AG04449 (cell line): ENCODE measurements at places on chromosomes 3 and 15.

DNA sequence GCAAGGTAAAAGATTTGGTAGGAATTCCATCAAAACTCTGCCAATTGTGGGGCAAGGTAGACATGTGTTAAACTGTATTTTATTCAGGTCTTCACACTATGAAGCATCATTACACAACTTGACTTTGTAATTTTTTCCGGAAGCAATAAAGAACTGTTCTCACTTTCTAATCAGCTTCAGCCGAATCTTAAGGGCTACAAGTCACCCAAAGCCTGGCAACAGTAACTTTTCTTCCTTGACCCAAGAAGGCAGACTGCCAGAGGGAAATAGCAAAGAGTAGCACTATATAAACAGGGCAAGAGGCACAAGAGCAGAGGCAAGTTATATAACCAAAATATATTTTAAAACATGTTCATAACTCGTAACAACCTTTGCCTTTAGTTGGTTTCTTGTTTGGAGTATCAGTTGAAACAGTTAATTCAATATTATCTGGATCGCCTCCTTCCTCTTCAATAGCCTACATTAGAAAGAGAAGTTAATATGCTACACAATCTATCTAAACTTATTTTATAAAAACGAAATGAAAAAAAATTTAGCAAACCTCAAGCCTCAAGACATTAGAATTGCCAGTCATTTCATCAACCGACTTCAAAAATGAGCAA is 1.4 kb downstream of the SLTM start:
- DNase-seq, result no peak

DNA sequence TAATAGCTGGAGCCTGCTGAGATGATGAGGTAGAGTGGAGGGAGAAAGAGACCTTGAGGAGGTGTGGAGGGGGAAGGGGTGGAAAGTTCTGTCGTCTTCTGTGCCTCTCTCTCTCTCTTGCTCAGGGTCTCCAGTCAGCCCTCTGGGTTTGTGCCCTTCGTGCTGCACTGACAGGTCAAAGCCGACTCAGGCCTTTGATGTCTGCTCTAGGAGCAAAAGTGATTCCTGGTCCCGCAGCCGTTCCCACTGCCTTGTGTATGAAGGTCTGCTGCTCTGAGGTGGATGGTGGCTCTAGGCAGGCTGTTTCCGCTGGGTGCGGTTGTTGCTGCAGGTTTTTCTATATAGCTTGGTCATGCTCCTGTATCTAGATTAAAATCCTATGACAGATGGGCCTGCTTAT is 89.4 kb downstream of the IGF1R start:
- no peak for DNase-seq

GRCh38 chr3:66297900-66298299 is 77.1 kb downstream of the SLC25A26 start:
- peak; percentile 57 for DNase-seq

DNA sequence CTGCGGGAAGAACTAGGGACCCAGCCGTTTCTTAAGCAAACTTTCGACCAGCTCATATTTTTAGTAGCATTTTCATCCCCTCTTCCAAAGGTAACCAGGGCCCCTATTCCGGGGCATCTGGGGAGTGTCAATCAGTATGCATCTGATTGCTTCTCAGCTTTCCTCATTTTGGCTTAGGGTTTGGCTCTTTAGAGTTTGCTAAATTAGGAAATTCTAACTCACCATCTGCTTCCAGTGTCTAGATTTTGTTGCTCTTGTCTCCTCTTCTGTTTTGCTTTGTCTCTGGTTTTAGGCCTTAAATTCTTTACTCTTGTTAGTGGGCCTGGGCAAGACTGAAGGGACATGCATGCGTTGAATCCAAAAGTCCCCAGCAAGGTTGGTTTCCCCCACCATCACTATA is 9.6 kb upstream of the ABTB1 start:
- DNase-seq, result no peak

GRCh38 chr15:49979705-49980382 is 139.2 kb downstream of the ATP8B4 start:
- no peak for DNase-seq

DNA sequence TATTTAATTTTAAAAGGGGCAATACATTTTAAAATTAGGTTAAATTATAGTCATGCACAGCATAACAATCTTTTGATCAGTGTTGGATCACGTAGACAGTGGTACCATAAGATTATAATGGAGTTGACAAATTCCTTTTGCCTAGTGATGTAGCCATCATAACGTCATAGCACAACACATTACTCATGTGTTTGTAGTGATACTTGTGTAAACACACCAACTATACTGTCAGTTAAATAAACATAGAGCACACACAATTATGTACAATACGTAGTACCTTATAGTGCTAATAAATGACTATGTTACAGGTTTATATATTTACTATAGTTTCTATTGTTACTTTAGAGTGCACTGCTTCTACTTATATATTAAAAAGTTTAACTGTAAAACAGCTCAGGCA is 31.2 kb downstream of the FOXB1 start:
- DNase-seq, result no peak

- no peak for DNase-seq
Measured at GRCh38 chr3:113278599-113278955, 67.2 kb downstream of the BOC start.

DNA sequence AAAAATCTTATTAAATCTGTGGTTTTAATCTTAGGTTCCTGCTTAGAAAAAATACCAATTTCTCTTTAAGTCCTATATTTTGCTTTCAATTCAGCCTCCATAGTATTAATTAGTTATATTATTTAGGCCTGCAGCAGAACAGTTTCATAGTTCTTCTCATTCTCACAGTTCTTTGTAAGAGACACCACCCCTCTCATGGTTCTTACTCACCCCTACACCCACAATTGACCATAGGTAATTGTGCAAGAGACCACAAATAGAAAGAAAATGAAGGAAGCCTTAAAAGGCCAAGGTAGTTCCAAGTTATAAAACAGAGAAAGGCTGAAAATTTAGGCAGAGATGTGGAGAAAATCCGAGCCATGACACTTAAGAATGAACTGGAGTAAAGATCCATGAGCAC is 415.3 kb downstream of the TIGIT start:
- no peak for DNase-seq

DNA sequence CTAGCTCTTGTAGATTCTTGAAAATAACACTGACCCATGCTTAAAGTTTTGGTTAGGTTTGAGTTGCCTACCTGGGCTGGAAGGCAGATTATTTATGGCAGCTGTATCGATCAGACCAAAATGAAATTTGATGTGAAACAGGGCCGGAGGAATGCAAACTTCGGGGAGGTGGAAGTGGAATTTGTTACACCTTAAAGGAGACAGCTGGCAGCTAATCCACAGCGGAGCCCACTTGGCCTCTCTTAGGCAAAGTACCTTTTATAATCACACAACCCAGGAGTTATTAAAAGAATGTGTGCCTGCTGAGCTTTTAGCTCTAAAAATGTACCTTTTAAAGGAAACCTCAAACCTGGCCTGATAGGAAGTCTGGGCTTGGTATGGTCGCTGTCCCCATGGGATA is 250.9 kb upstream of the TPM1 start:
- DNase-seq, result no peak

DNA sequence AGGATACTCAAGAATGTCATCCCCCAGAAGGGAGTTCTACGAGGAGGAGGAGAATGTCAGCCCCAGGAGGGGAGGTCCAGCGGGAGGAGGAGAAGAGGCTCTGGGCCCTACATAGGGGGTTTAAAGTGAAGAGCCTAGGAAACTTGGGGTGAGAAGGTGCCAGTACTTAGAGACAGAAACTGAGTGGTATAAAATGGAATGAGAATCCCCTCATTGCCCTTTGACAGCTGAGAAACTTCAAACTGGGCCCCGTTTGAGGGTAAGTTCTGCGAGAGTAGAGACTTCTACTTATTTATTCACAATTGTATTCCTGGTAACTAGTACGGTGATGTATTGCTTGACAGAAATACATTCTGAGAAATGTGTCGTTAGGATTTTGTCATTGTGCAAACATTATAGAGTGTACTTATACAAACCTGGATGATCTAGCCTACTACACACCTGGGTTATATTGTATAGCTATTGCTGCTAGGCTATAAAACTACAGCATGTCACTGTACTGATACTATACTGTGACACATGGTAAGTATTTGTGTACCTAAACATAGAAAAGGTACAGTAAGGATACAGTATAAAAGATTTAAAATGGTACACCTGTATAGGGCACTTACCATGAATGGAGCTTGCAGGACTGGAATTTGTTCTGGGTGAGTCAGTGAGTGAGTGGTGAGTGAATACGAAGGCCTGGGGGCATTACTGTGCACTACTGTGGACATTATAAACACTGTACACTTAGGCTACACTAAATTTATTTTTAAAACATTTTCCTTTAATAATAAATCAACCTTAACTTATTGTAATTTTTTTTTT is 62.0 kb downstream of the TSC22D2 start:
- DNase-seq, result no peak

DNA sequence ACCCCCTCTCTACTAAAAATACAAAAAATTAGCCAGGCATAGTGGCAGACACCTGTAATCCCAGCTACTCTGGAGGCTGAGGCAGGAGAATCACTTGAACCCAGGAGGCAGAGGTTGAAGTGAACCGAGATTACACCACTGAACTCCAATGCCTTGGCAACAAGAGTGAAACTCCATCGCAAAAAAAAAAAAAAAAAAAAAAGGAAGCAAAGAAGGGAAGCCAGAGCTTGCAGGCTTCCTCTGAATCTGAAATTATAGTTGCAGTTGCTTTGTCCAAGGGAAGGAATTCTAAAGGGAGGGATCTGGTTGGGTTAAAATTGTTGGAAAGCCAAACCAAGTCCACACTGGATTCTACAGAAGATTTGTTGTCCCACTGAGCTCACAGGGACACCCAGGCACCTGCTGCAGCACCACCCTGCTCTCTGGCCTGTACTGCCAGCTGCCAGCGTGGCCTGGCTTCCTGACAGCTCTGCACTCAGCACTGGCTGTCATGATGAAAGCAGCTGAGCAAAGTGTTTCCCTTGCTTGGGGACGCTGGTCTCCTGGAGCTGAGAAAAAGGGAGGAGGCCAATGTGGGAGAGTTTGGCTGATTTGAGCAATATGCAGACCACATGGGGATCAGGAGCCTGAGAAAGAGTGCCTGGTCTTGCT is 88.8 kb upstream of the HES1 start:
- DNase-seq, result no peak

- no peak for DNase-seq
Measured at GRCh38 chr3:14485981-14486380, 54.2 kb downstream of the GRIP2 start.

GRCh38 chr3:149120051-149120972 is 9.1 kb upstream of the HPS3 start:
- no peak for DNase-seq

GRCh38 chr3:27108322-27108721 is 260.9 kb downstream of the NEK10 start:
- DNase-seq, result no peak

DNA sequence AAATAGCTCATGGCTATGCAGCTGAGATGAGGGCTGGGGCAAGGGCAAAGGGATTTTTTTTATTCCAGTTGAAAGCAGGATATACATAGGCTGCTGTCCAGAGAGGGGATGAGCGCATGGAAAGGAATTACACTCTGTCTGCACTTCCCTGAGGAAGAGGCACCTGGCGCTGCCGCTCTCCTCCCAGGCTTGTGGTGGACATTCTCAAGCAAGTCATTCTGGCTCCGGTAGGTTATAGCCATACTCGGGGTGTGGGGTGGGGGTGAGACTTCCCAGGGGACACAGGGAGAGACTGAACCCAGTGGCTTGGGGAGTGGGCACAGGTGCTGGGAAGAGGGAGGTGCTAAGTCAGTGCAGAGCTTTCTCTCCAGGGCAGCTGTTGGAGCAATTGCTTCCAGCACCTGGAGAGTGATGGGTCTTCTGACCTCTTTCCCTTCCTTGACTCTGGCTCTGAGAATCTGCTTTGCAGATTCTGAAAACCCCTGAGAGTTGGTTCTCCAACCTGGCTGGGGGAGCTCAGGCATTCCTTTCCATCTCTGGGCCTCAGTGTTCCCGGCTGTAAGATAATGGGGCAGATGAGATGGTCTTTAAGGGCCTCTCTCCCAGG is 24.3 kb downstream of the CYP8B1 start:
- DNase-seq, result no peak

- no peak for DNase-seq
Measured at GRCh38 chr15:52150871-52151270, 38.3 kb upstream of the BCL2L10 start.

DNA sequence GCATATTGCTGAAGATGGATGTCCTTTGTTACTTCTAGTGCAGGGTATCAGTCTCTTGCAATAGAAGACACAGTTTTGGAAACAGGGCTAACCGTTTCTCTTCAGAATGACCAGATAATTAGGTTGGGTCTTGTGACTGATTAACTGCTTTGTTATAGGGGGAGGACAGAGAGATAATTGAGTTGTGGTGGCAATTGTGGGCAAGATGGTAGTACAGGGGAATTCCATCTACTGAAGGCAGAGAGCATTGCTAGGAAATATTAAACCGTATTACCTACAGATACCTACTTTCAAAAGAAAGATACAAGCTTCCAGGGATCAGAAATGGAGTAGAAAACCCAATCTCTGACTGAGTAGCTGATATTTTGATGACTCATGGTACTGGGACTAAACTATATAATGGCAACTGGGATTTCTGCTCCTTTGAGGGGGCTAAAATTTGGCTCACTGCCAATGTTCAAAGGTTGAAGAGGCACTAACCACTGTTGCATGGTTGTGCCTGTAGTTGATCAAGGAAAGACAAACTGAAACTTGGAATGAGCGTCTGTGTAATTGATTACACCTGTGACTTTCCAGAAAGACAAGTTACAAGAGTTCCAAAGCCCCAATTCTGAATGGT is 4.2 kb downstream of the PRR23B start:
- no peak for DNase-seq

- DNase-seq, result no peak
Measured at GRCh38 chr15:53880357-53880756, 97.9 kb upstream of the UNC13C start.

- no peak for DNase-seq
Measured at GRCh38 chr15:34783991-34784390, 11.4 kb downstream of the ACTC1 start.

- no peak for DNase-seq
Measured at GRCh38 chr3:197244751-197245150, 53.7 kb downstream of the DLG1 start.

DNA sequence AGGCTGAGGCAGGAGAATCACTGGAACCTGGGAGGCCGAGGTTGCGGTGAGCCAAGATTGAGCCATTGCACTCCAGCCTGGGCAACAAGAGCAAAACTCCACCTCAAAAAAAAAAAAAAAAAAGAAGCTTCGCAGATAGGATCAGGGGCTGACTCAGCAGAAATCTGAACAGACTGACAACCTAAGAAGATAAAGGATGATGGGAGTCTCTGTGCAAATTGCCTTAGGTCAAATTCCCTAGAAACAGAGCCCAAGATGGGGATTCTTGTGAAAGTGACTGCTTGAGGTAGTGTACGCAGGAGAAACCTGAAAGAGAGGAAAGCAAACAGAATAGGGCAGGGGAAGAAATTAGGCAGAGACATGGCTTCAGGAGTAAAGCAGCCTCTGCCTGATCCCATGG is 160.8 kb upstream of the LRIG1 start:
- no peak for DNase-seq

- DNase-seq, result no peak
Measured at GRCh38 chr3:58073301-58074108, 65.3 kb downstream of the FLNB start.
